CD4-positive, alpha-beta T cell treated with Interleukin-17A for 4 hours (primary cell): ENCODE measurements at places on chromosomes 1 and 21.

DNA sequence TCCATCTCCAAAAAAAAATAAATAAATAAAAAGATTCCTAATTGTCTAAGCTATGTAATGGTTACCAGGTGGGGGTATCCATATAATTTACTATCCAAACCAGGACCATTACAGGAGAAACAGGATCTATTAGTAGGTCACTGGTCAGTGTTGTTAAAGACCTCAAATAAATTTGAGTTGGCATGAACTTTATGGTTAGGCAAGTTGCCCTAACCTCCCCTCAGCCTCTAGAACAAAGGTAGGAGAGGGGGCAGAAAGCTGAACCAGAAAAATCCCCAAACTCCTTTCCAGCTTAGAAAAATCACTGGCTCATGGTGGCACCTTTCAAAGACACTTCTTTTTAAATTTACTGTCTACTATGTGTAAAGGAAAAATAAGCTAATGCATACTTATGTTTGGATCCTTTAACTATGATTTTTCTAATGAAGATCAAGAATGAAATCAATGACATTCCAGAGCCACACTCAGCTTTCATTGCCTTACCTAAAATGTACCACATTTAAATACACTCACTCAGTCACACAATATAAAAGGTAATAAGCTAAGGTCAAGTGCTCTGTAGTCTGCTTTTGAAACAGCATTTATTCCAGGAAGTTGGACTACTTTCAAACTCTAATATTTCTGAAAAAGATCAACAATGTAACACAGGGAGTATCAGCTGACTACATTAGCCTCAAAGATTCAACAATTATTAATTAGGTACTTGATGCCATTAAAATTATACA, 13.8 kb downstream of the EIF4G3 start:
- no peak for DNase-seq

DNA sequence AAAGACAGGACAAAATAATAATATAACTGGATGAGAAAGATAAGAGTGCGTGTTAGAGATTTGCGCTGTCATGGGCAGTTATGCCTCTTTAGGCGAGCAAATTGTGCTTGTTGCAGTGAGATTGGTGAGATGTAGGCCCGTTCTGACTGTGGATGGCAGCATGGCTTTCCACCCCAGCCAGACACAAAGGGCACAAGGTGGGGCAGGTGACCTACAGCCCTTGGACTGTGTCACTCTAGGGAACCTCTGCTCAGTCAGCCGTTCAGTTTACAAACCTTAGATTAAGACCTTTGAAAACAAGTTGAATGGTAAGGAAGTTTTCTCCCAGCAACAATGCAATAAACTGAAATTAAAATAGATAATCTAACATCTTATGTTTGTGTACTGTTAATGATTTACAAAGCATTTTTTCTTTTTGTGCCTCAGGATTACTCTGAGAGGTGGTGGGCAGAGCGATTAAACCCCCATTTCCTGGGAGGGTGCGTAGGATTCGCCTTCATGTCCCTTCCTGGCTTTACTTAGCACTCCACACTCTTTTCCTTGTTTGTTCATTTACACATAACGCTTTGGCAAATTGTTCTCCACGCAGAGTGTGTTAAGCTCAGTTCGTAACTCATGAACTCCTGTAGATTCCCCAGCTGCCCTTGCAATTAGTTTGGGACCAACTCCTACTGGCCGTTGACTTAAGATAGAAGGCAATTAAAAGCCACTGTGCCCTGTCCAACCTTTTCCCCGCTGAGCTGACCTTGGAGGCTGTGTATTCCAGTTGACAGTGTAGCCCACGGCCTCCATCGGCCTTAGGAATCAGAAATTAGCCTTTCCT, 58.1 kb upstream of the IGSF5 start:
- no peak for DNase-seq

DNA sequence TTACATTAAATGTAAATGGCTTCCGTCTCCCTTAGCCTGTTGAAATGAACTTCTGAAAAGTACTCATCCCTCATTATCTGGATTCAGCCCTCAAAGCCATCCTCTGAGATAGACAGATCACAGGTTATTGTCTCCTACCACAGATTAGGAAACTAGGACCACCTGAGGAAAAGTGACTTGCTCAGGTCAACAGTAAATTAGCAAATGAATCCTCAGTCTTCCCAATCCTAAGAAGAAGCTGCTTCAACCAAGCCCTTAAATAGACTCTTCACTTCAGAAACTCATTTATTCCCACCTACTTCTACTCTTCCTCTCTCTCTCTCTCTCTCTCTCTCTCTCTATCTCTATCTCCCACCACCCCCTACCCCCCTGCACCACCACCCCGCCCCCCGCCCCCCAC, 152.3 kb downstream of the DMRTA2 start:
- DNase-seq, result no peak

DNA sequence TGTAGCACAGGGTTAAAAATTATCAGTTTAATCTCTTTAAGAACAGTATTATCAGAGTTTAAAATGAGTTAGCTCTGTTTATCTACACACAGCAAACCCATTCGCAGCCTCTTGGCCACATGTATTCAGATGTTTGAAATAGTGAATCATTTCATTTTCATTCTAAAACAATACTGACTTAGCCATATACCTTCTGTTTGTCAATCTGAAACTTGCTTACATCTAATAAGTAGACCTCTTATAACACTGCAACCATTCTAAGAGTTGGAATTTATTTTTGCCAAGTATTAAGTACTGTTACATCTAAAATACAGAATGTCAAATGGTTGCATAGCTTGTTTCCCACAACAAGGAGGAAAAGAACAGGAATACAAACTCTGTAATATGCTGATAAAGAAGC, 25.4 kb downstream of the ANGEL2 start:
- DNase-seq, result no peak
